Stimulated activated CD4-positive, alpha-beta T cell treated with anti-CD3 and anti-CD28 coated beads, Interleukin-1b, Interleukin-23, amount 100 ng/mL, for 24 hours (primary cell): ENCODE measurements at places on chromosomes 16 and 17.

DNA sequence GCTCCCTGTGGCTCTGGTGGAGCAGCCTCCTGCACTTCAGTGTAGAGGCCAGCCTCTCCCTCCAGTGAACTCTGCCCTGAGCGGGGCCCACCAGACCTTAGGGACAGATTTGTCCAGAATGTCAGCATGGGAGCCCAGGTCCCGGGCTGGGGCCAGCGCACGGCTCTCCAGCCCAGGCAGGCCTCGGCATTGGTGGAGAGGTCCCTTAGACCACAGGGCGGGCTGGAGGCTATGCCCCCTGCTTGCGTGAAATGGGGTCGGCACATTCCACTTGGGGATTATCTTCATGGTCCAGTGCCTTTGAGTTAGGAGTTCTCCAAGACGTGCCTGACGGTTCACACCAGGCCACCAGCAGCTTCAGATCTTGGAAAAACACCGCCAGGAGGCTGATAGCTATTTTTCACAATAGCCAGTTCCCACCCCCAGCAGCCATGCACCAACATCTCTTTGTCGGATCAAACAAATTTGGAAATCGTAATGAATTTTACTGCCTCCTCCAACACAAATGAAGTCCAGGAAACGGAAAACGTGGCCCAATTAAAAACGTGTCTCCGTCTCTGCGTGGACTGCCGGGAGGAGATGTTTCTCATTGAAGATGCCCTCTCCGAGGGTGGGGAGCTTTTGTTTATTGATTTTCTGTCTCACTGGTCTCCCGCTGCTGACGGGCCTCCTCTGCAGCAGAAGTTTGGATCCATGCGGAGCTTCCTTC is 110.0 kb upstream of the CIBAR2 start:
- no peak for DNase-seq

GRCh38 chr16:83005653-83006160 is 378.9 kb downstream of the CDH13 start:
- no peak for DNase-seq

- no peak for DNase-seq
These were observed at the start of gene SLC16A5 for GRCh38 chr17:75087558-75088453. SLC16A5 (plus strand) TSS chr17:75087954; CDS start chr17:75093637, 5,683 bp downstream.

DNA sequence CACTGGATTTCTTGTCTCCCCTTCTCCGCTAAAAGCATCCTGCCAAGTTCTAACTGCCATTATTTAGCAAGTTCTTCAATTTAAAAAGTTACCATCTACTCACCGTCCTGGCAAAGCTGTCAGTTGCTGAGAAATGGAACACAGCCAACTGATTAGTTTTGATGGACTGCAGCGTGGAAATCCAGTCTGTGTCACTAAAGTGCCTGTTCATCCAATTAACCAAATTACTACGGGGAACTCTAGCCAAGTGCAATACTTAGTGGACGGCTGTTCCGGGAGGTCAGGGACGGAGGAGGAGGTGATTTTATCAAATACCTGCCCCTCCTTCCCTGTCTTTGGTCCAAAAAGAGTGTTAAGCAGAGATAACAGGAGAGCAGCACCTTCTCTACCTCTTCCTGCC is 260.7 kb downstream of the MAF start:
- no peak for DNase-seq

- no peak for DNase-seq
These were observed 7.5 kb upstream of the SLC35B1 start for GRCh38 chr17:49715216-49715615.

- peak; percentile 73 for DNase-seq
These were observed 1.2 kb upstream of the CCDC42 start for GRCh38 chr17:8745586-8746500.

- DNase-seq, result no peak
These were observed 4.1 kb downstream of the CAPN15 start for GRCh38 chr16:531494-532125.

DNA sequence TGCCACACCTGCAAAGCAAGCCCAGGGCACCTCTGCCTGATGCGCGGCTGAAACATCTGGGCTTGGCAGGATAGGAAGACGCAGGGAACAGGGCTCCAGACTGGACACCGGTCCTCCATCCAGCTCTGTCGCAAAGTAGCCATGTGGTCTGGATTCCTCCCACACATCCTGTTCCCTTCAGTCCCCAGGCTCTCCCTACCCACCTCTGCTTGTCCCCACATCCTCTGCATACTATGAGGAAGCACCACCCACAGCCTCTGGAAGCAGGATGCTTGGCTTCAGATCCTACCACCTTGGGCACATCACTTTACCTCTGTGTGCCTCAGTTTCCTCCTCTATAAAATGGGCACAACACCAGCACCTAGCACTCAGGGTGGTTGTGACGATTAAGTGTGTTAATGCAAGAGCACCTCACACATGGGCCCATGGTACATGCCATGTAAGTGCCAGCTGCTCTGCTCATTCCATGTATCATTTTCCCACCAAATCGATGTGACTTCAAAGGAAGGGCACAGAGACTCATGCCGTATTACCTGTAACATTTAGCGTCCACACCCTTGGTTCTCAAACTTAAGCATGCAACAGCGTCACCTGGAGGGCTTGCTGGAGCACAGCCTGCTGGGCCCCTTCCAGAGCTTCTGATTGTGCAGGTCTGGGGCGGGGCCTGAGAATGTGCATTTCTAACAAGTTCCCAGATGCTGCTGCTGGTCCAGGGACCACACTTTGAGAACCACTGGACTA is 138.6 kb upstream of the SDK2 start:
- DNase-seq, result no peak

GRCh38 chr17:73856556-73856955 is 212.3 kb upstream of the SDK2 start:
- DNase-seq, result no peak

- DNase-seq, result no peak
These were observed 25.9 kb downstream of the IRX6 start for GRCh38 chr16:55349867-55350266.

DNA sequence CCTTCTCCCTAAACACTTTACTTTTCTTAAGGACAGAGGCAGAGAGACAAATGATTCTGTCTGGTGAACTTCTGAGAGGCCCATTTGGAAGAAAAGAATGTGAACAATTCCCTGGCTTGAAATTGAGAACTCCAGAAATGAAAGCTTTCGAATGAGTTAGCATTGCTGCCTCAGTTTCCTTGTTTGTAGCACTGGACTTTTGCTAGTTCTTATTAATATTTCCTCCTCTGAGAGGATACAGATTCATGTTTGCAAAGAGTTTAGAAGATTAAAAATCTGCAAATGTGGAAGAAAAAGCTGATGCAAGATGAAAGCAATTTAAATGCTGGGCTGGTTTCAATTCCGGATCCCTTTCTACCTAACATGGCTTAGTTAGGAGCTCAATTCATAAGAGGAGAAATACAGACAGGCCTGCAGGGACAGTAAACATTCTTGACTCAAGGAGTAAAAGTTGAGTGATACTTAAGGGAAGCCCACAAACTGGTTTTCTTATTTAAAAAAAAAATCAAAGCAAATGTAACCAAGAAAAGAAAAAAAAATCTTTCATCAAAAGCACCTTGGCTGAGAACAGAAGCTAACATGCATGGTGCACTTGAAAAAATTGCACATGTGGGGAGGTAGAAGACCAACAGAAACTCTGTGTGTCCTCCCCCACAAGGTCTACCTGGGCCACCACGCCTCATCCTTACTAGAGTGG is 27.1 kb downstream of the HNF1B start:
- DNase-seq, result no peak
